Stimulated activated naive CD8-positive, alpha-beta T cell treated with anti-CD3 and anti-CD28 coated beads, Interleukin-15, amount 100 ng/mL, for 72 hours (primary cell): ENCODE measurements at places on chromosomes 12 and 14.

GRCh38 chr14:102034301-102034700 is 52.5 kb downstream of the HSP90AA1 start:
- DNase-seq: no peak

DNA sequence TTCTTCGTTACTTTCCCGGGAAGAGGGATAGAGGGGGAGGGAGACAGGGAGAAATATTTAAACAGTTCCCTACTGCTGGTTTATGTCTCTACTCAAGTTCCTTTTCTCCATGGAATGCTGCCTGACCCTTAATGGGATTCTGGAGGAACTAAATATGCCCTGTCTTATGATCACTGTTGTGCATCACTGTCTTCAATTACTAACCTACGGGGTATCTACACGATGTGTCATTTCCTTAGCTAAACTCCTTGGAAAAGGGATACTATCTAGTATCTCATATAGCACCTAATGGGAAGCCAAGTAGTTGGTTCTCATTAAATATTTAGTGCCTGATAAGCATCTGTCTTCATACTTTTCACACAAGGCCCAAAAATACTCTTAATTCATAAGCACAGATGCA is 37.5 kb upstream of the FBLN5 start:
- DNase-seq: no peak

GRCh38 chr12:32499048-32499447 is 99.7 kb downstream of the FGD4 start:
- no peak for DNase-seq

DNA sequence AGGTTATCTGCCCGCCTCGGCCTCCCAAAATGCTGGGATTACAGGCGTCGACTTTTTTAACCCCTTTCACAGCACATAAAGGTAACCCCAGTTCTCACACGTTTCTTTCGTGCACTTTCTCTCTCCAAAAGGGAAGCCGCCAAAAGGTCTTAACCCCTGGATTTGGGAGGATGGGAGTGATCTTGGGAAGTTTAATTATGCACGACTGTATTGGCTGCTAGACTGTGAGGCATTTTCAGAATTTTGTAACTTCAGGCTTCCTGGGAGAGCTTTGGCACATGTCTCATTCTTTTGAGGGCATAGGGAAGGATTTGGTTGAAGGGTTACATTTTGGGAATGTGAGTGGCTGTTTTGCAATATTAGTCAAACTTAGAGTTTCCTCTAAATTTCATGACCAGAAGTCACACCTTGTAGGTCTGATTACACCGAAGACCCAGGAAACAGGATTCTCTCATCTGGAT is 1.4 kb upstream of the SMARCC2 start:
- no peak for DNase-seq

DNA sequence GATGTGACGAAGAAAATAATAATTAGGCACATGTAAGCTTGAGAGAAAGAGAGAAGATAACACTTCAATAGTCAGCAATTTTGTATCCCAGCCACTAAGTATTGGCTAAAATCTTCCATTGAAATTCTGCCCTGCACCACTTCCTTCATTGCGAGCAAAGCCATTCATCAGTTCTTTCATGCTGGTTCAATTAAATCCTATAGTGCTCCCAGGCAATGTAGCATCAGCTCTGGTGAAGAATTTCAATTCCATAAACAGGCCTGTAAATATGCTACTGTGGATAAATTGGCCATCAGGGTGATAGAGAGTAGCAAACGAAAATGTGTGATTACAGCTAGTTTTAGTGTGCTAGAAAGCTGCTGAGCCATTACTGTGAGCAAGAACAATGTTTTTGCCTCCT is 24.7 kb downstream of the RPL10L start:
- no peak for DNase-seq

- DNase-seq: no peak
These were observed 79.7 kb downstream of the PTPRR start for GRCh38 chr12:70840656-70841350.

DNA sequence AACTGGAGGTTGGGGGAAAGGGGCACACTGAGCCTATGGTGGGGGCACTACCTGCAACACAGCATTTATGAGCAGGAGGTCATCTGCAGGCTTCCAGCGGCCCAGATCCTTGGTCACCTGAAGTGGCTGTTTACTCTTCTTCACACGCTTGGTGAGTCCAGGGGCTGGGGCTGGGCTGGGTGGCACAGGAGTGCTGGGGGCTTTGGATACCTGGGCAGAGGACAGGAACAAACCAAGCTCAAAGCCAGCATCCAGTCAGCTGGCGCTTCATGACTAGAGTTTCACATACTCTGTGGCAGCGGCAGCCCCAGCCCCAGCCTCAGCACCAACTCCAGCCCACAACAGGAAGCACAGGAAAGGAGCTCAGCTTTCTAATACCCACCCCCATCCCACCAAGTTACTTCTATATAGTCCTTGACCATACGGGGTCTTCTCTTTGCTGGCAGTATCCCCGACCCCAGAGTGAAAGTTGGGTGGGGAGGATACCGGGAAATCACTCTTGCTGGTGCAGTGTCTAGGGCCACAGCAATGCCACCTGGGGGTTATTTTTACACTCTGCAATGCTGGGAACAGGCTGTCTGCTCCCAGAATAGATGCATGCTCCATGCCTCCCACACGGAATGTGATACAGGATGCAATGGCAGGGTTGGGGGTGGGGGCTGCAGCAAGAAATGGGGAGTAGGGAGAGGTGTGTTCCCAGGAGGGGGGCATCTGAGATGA is 3.1 kb downstream of the MCRS1 start:
- DNase-seq: no peak

DNA sequence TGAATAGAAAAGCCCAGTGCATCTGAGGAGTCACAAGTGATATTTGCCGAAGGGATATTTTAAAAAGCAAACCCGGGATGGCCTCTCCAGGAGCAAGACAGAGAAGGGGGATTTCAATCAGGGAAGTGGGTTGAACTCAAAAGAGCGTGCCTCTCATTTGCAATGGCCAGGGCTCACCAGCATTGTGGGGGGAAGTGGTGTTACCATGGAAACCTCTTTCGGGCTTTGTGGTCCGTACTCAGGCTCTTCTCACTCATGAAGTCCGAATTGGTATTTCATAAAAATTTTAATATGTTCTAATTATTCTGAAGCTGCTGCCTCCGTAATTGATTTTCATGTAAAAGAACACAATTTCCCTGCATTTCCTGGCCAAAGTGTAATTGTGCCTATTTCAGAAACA is 79.8 kb downstream of the SLC15A4 start:
- DNase-seq: no peak

DNA sequence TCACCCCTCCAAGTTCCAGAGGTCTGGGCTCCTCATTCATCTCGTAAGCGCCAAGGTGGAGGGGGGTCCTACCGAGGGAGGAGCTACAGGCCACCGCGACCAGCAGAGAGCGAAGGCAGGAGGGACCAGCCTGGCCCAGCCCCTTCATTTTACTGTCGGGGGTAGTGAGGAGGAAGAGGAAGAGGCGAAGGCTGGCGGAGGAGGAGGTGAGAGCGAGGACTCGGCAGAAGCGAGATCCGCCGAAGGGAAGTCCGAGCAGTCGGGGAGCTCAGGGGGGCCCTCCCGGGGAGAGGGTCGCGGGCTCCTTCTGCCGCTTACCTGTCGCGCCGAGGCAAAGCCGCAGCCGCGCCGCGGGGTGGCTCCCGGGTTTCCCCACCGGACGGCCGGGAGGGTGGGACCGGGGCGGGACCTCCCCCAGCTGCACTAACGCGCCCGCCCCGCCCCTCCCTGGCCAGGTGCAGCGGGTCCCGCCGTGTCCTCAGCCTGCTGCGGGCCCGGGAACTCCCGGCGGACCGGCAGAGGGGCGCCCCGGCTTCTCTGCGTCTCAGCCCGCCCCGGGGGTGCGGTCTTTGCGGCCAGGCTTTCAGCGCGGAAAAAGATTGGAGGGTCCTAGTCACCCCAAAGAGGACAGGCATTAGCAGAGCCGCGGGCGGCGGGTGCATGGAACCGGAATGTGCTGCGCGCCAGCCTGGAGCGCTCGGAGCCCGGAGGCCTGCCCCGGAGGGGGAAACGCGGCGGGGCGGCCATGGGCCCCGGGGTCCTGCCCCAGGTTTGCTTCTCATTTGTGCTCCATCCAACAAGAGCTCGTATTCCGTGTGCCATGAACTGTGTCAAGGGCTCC is at the start of gene GALNT6:
Gene GALNT6, minus strand, starts transcription at position 124 of the 841 bp plus-strand sequence. CDS start 11,625 bp downstream, outside the sequence.
- peak; percentile 59 for DNase-seq
